NCI-H345 (cell line): ENCODE measurements at places on chromosomes 2 and 18.

GRCh38 chr2:190625691-190626090 is 23.2 kb upstream of the NAB1 start:
- no peak for DNase-seq

- no peak for DNase-seq
Measured at GRCh38 chr2:177666408-177666807, 273.8 kb downstream of the AGPS start.

- no peak for DNase-seq
Measured at GRCh38 chr2:195406886-195407603, 250.0 kb upstream of the SLC39A10 start.

DNA sequence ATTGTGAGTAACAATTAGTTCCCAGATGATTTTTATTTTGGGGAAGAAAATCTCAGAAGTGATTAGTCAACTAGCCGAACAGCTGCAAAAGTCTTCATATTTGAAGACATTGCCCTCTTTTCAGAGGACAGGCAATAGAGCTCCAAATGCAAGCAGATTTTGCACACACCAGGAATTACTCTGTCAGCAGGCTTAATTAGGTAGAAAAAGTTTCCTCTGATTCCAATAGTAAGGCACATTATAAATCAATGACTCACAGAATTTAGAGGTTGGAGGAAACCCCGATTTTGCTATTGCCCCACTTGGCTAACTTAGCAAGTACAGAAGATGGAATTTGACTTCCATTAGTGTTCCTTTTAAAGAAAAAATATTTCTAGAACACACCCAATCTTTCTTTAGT is 30.7 kb upstream of the SCN1A start:
- DNase-seq, result no peak

GRCh38 chr2:62306751-62307468 is 111.0 kb downstream of the B3GNT2 start:
- DNase-seq, result peak; percentile 50

- no peak for DNase-seq
Measured at GRCh38 chr2:20619624-20620024, 31.3 kb downstream of the HS1BP3 start.

DNA sequence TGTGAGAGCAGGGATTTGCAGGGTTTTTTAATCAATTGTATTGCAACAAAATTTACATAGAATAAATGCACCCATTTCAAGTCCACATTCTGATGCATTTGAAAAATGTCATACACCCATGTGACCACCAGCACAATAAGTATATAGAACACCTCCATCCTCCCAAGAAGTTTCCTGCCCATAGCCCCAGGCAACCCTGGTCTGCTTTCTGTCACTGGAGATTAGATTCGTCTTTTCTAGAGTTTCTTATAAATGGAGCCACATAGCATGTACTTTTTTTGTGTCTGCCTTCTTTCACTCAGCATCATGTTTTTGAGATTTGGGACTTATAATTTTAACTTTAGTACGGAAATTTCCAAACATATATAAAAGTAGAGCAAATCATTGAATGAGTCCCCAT is 127.2 kb upstream of the EPAS1 start:
- DNase-seq, result no peak

- no peak for DNase-seq
Measured at GRCh38 chr2:181348107-181348837, 108.9 kb upstream of the ITGA4 start.

DNA sequence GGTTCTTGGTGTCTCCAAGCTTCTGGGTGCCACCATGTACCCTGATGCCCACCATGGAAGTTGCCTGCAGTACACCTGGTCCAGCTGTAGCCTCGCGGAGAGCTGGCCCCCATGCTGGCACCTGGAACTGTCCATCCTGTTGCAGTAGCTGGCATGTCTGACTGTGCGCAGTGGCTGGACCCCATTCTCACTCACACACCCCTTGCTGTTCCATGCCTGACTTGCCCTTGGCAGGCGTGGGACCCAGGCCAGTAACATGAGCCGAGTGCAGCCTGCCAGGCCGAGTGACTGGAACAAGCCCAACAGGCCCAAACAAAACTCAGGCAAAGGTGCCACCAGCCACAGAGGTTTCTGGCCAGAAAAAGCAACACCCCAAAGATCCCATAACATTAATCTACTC is 73.8 kb downstream of the NEURL3 start:
- DNase-seq, result no peak

GRCh38 chr2:39124746-39125057 is 3.9 kb upstream of the SOS1 start:
- DNase-seq, result no peak

GRCh38 chr18:8029731-8030130 is 462.6 kb downstream of the PTPRM start:
- no peak for DNase-seq

DNA sequence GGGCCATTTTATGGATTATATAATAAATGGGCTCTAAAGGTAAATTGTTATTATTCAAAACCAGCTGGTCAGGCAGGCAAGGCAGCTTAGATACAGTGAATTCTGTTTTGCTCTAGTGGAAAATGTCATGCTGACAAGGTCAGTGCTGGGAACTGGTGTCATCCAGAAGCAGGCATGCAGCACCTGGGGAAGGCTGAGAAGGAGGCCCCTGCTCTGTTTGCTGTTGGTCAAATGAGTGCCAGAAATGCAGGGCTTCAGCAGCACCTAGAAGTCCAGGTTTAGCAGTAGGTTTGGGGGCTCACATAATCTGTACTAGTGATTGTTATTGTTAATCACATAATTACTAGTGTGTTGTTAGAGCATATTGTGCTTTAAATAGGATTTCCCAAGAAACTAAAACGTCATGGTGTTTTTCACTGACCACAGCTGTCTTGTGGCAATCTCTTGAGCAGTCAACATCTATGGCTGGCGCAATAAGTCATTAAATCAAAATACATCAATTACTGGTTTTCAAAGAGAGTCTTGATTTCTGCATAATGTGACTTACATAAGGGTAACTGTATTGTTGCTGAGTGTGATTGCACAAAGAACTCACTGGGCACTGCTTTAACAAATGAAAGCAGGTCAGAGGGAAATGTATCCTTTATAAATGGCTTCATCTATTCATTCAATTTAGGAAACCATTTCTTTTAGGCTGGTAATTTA is 99.1 kb downstream of the MYO3B start:
- DNase-seq, result peak; percentile 21

DNA sequence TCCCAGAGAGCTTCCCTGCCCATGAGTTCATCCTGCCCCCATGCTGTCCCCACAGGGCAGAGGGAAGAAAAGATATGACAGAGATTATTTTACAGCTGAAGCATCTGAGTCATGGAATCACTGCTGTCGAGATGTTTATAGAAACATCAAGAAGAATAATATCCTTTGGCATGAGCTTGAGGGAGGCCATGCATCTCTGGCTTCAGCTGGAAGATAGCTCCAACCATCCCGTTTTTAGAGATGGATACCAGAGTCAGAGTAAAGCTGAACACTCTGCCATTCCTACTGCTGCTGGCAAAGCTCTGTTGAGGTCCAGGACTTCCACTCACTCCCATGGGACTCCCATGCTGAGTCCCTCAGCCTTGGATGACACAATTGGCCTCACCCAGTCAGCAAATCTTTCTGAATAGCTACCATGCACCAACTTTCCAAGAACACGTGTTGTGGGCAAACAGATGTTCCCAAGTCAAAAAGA is 167.8 kb downstream of the TTC32 start:
- DNase-seq, result no peak

DNA sequence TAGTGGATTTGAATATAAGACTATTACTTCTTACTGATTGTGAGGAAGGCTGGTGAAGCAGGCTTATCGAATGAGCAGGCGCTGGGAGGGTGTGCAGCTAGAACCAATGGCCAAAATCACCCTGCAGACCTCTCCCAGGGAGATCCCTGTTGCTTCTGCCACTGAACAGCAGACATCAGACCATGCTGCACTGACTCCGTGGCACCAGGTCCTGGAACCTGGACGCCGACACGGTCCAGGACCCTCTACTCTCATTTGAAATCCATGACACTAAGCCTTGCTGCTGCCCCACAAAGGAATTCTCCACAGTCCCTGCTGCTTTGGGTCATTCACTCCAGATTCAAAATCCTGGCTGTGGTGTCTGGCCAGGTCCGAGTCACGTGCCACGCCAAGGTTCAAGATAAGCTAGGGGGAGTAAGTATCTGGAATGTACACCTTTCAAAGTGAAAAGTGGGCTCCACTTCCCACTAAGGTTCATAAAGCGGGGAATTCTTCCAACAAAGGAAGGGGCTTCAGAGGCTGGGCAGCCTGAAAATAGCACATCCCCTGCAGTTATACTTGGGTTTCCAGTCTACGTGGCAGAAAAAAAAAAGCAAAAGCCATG is 9.0 kb upstream of the YWHAQ start:
- no peak for DNase-seq

DNA sequence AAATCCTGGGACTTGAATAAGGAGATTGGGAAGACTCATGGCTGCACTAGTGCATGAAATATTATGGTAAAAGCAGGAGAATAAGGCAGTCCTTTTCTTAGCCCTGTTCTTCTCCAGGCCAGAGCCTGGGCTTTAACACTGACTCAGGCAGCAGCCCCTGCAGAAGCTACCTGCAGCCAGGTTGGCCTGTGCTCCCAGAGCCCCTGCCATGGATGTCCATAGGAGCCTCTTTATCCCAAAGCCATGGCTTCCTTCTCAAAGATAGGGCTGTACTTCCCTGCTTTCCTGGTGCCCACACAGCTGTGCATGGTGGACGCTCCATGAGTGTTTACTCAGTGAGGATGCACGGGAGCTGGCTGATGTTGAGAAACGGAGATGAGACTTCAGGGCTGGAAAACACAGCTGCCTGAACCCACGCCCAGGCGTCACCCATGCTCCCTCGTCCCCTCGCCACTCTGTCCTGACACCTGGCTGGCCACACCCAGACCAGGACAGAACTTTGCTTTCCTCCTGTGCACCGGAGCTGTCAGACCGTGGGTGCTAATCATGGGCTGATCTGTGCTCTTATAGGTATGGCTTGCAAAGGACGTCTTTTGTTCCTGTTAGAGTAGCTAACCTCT is 135.5 kb downstream of the GLI2 start:
- no peak for DNase-seq

GRCh38 chr2:132725148-132725547 is 55.1 kb upstream of the LYPD1 start:
- DNase-seq, result no peak

- DNase-seq, result no peak
Measured at GRCh38 chr2:226139759-226140158, 659.9 kb downstream of the IRS1 start.
